ENCODE measurements at places on chromosomes 7 and 10. TPM values are rescaled to one million over a fixed set of nuclear protein-coding genes. Genes with fewer than 3 reads are reported as not detected.

GRCh38 chr10:62779487-62780248 lies 24.9 kb upstream of the ADO start:
- H3K4me3 ChIP-seq = no peak overlapping the region
- H3K27ac ChIP-seq = no peak overlapping the region
- no peaks in the 10 kb centered on the region for H3K27me3 ChIP-seq
- H3K4me1 ChIP-seq = peaks cover 15% of the 10 kb centered on the region

GRCh38 chr7:122833888-122834570 lies 52.2 kb downstream of the CADPS2 start:
- H3K4me3 ChIP-seq = no peak overlapping the region
- H3K36me3 ChIP-seq = no peaks in the 10 kb centered on the region
- H3K27ac ChIP-seq = no peak overlapping the region
- no peaks in the 10 kb centered on the region for H3K4me1 ChIP-seq
- DNase-seq = no peak
- no peaks in the 10 kb centered on the region for H3K27me3 ChIP-seq

DNA sequence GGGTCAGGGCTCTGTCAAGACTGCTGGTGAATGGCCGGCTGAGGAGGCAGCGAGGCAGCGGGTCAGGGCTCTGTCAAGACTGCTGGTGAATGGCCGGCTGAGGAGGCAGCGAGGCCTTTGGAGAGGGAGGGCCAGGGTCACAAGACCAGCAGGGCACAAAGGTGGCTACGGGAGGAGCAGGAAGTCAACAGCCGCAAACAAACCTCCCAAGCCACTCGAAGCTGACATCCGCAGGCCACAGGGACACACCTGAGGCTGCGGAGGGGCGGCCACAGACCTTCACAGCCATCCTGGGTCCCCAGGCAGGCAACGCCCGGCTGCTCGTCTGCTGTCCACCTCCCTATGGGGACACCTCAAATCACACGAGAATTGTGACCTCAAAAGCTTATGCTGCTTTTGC lies 8.9 kb upstream of the GPER1 start:
- H3K27me3 ChIP-seq = no peaks in the 10 kb centered on the region
- no peak overlapping the region for H3K27ac ChIP-seq
- H3K4me3 ChIP-seq = no peak overlapping the region
- no peaks in the 10 kb centered on the region for H3K36me3 ChIP-seq

DNA sequence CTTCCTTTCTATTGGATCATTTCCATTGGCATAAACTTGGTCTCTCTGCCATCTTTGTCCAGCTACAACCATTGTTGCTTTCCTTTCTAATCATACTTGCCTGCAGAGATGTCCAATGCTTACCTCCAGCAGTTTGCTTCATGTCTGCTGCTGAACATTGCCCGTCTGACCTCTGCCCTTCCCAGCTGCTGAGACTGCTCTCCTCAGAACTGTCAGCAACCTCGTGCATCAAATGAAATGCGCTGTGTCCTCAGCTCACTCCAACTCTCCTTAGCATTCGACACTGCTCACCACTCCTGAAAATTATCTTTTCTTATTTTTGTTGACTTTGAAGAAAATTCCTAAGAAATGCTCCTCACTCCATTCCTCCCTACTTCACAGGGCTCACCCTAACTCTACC lies 5.0 kb downstream of the FAM170B start:
- no peak overlapping the region for H3K4me3 ChIP-seq
- no peak for DNase-seq
- no peaks in the 10 kb centered on the region for H3K36me3 ChIP-seq
- no peaks in the 10 kb centered on the region for H3K4me1 ChIP-seq
- H3K27me3 ChIP-seq = no peaks in the 10 kb centered on the region

- no peaks in the 10 kb centered on the region for H3K36me3 ChIP-seq
- H3K4me1 ChIP-seq = no peaks in the 10 kb centered on the region
- no peaks in the 10 kb centered on the region for H3K27me3 ChIP-seq
- no peak for DNase-seq
- H3K4me3 ChIP-seq = no peak overlapping the region
- no peak overlapping the region for H3K27ac ChIP-seq
Measured at GRCh38 chr10:59073456-59074053, 102.9 kb upstream of the PHYHIPL start.

Gene SP4
- 13.6 TPM for polyA plus RNA-seq

Gene ZNF511
- 78.9 TPM for polyA plus RNA-seq

Gene SSC4D
- not detected for polyA plus RNA-seq

Gene TMEM139
- 0.46 TPM for polyA plus RNA-seq

Measured in naive thymus-derived CD4-positive, alpha-beta T cell (primary cell).